ENCODE measurements at places on chromosomes 12 and 14.
A peak's percentile ranks its signal among the peaks of the same experiment; 100 is the strongest.

DNA sequence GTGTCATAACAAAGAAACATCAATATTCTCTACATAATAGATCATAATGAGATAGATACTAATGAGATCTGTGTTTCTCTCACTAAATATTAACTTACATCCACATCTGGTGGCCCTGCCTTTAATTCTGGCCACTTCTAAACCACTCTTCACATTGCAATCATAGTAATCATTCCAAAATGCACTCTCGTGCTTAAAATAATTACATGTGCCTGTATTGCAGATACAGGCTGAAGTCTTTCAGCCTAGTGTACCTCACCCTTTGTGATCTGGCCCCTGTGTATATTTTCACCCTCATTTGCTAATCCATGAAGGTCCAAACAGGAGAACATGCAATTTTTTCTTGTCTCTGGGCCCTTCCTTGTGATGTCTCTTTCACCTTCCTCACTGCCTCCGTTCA is 108.0 kb downstream of the LIN7A start:
- DNase-seq, result no peak

- DNase-seq, result no peak
Observed at GRCh38 chr14:99616832-99617800, 13.1 kb upstream of the CCDC85C start.

DNA sequence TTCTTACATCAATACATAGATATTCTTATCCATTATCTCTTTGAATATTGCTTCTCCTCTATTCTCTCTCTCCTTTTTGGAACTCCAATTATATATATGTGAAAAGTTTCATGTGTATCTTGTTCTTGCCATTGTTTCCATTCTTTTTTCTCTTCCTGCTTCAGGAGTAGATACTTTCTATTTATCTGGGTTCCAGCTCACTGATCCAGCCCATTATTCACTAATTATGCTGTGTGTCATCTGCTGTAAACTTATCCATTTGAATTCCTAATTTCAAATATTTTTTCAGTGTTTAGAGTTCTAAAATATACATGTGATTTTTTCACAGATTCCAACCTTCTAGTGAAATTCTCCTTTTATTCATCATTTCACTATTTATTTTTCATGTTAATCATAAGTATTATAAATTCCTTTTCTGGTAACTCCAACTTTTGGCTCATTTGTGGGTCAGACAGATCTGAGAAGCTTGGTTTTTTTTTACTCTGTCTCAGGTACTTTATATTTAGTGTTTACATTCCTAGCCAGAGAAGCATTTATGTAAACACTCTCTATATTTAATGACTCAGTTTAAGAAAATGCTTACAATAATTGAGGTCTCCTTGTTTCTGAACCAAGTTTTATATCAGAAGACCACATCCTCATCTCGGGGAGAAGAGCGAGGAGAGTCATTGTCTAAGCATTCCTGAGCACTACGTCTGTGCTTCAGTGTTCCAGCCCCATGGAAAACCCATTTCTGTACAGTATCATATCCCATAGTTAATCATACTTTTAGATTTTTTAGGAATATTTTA is 15.9 kb upstream of the AMIGO2 start:
- DNase-seq, result peak; percentile 88

- no peak for DNase-seq
Observed at GRCh38 chr12:22307811-22308210, 26.7 kb downstream of the ST8SIA1 start.

DNA sequence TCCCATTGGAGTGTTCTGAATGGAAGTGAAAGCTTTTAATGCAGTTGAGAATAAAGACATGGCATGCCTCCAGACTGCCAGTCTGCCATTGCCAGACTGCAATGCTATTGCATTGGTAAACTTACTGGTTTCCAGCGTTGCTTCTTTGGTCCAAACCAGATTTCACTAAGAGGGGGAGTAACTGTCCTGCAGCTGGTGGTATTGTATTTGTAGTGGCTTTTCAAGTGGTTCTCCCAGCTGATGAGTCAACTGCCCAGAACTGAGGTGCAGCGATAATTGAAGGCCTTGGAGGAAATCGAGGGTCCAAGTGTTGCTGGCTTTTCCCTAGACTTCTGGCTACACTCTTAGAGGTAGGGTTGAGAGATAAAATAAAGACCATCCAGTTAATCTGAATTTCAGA is 31.9 kb downstream of the ERG28 start:
- no peak for DNase-seq

- DNase-seq, result no peak
Observed at GRCh38 chr12:81778719-81779118, 19.6 kb upstream of the PPFIA2 start.

- DNase-seq, result peak; percentile 40
Observed at GRCh38 chr12:92294676-92295440, 149.2 kb upstream of the BTG1 start.

DNA sequence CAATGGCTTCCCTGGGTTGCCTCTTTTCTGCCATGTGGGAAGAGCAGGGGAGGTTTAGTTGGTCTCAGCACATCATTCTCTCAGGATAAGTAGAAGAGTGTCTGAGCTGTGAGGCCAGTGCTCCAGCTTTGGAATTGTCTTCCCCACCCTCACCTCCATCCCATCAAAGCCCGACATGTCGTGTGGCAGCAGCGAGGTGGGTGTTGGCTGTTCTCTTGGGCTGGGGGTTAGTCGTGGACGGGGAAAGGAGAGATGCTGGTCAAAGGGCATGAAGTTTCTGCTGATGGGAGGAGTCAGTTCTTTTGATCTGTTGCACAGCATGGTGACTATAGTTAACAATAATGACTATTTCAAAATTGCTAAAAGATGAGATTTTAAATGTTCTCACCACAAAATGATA is 404.2 kb downstream of the TMEM121 start:
- no peak for DNase-seq

DNA sequence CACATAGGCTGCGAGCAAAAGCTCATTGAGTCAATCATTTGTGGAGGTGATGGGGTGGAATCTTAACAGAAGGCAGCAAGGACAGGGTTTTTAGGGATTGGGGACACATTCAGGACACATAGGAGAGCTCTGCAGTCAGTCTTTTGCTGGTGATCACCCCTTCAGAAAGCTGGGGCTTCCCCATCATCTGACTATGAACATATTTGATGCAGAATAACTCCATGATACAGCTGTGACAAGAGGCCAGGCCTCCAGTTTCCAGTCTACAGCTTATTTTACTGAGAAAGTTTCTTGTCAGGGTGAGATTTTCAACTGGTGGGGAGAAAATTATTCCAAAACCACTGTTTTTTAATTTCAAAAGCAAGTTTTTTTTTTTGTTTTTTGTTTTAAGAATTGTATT is 134.2 kb downstream of the TMEM30B start:
- no peak for DNase-seq
